ENCODE measurements at places on chromosomes 1 and 21.

DNA sequence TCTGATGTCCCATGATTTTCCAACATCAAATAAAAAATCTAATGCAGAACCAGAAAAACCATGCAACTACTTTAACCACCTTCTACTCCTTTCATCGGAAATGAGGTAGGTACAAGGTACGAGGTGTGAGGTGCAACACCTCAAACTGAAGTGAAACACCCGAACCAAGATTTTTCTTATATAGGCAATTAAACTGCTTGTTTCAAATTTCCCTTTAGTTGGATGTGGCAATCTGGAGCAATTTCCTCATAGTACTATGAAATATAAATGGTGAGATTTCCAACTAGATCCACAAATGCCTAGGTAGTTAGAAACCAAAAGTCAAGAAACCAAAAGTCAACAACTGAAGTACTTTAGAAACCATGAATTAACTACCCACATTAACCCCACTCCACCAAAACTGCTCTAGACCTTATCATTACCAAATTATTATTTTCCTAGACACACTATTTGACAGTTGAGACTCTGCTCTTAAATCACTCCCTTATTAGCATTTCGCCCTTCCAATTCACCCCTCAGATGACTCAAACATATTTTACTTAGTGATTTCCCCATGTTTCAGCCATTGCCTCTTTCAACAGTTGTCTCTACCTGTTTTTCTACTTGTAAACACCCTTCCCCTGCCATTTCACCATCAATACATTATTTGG lies 37.8 kb downstream of the FUBP1 start:
- no peak for DNase-seq

DNA sequence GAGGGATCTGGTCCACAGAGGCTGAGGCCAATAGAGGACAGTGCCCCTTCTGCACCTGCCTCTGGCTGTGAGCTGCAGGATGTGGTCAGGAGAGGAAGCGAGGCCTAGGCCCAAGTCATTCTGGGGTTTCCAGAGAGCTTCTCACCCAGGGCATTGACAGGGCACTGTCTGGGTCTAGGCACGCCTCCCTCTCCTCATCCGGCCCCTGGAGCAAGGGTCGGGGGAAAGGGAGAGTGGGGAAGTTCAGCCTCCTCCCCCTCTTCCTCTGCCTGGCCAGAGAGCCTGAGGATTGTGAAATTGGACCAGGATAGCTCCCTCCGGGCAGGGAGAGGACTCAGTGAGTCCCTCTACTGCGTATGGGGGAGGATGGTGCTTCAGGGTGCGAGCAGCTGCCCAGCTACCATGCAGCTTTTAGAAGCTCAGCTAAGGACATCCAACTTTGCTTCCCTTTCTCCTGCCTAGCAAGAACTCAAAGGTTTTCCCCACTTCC lies 6.3 kb upstream of the INAVA start:
- no peak for DNase-seq

DNA sequence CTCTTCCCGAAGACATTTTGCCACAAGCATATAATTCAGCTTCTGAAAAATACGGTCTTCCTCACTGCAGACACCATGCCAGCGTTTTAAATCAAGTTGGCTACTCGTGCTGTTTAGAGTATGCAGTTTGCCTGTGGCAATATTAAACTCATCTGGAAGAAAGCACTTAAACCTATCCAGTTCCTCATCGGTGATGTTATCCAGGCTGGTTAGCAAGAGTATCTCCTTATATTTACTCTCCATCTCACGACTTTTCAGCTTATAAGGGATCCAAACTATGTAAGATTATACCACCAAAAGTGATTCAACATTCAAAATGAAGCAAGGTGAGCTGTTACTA lies 9.7 kb upstream of the IFI16 start:
- DNase-seq = no peak

GRCh38 chr1:180155182-180155682 lies 563 bp downstream of the QSOX1 start:
- DNase-seq = no peak

- no peak for DNase-seq
Measured at GRCh38 chr1:63928186-63929105, 154.6 kb downstream of the ROR1 start.

DNA sequence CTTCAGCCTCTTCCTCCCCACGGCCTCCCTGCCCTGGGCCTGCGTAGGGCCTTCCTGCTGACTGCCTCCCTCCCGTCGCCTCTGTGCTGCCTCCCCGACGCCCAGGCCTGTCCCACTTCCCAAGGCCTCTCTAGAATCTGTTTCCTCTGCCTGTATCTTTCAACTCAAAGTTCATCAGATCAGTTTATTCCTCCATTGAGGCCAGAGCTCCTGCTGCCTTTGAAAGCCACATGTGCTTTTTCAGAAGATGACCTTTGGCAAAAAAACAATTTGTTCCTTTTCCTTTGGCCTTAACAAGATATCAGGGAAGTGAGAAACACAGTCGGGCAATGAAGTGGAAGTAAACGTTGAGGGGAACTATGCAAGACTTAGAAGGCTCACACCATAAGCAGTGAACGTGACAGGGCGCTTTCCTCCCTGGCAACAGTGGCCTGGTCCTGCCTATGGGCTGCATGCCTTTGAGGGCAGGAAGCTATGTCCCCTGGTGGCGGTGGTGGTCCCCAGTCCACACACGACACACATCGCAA lies 85.9 kb downstream of the PSMG1 start:
- DNase-seq = no peak

DNA sequence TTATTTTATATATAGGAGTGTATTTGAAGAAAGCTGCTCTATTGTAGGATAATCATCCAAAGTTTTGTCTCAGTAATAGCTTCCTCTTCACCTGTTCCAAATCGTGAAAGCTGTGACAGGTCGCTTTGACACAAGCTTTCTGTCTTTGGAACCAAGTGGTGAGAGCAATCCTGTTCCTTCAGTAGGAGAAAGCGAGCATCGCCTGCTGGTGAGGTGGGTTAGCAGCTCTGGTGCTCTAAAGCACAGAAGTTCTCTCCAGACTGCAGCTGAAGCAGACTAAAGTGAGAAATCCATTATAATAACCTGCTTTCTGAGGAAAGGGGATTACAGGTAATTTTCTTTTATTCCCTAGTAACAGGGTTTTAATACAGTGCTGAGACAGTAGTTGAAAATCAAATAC lies 803.8 kb downstream of the ADGRL2 start:
- DNase-seq = no peak

DNA sequence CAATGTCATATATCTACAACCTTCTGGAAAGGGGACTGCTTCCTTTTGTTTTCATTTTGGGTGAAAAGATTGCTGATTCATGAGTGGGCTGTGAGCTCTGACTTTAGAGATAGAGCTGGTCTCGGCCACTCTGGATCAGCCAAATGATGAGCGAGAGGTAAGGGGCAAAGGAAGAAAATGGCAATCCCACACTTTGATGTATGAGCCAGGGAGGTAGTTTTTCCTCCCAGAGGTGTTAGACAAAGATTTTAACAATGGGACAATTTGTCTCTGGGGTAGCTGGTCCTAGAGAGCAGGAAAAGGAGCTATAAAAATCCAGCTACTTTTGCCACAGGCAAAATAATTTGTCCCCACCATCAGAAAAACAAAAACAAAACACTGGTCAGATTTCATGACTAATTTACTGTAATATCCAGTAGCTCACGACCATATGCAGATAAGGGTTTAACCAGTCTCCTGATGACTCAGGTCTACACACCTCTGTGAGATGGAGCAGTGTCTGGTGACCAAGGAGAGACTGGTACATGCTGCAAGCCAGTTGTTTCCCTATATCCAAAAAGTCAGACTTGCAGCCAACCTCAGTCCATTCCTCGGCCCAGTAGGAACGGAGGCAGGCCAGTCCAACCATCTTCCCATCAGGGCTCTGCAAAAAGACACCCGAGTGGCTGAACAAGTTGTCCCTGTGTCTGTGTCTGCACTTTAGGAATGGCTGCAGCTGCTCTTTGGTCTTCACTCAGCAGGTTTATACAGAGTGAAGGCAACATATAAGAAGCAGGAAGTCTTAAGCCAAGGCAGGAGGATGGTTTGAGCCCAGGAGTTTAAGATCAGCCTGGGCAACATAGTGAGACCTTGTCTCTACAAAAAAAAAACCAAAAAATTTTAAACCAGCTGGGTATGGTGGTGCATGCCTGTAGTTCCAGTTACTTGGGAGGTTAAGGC lies 29.2 kb downstream of the DNASE2B start:
- no peak for DNase-seq

DNA sequence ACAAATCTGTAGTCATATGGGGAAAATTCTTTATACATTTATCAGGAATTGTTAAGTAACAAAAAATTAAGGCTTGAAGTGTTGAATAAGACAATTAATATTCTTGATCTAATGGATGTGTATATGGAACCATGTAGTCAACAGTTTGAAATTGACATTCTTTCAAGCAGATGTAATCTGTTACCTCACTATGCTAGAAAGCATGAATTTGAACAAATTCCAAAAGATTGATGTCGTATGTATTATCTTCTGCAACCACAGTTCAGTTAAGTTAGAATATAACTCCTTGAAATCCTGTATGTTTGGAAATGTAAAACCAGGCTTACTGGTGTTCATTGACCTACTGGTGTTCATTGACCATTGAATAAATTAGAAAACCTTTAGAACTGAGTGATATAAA lies 16.1 kb downstream of the CCDC18 start:
- DNase-seq = no peak

- DNase-seq = no peak
Measured at GRCh38 chr1:221794079-221794670, 52.3 kb upstream of the DUSP10 start.

- no peak for DNase-seq
Measured at GRCh38 chr21:35354078-35354477, 305.0 kb upstream of the RUNX1 start.

DNA sequence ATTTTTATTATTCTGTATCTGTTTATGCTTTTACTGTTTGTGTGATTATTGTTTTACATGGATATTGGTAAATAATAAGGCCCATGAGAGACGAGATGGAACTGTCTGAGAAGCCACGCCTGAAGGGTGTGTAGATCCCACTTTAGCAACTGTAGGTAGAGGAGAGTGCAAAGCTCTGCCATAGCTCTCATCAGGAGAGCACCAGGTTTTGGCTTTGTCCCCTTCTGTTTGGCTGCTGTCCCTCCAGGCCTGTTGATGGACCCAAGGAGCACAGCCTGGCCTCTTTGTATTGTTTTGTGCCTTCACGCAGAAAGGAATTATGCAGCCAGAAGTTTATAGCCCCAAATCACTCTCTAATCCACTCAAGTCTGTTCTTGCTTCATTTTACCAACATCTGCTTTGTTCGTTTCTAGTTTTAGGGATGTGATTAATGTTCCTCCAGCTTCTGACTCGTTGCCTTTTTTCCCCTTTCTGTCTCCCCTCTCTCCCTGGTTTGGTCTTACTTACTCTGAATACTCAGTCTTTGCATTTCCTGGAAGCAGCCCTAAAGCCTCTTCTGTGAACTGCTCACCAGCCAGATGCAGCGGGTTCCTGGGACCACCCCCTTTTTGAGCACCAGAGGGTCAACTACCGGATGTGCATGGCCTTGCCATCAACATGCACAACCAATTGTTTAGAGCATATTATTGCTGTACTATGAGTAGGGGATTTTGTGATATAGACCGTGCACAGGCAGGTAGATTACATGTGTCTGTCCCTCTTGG lies 127.3 kb downstream of the HHAT start:
- DNase-seq = no peak

- DNase-seq = no peak
Measured at GRCh38 chr1:87894062-87894461, 565.4 kb downstream of the LMO4 start.

- no peak for DNase-seq
Measured at GRCh38 chr1:29744684-29745490, 508.6 kb downstream of the PTPRU start.

- no peak for DNase-seq
Measured at GRCh38 chr1:59062743-59063142, 234.2 kb upstream of the FGGY start.

GRCh38 chr1:65072845-65073244 lies 75.2 kb upstream of the AK4 start:
- no peak for DNase-seq

GRCh38 chr1:228120857-228121489 lies 11.9 kb upstream of the MRPL55 start:
- DNase-seq = no peak

- no peak for DNase-seq
Measured at GRCh38 chr1:71393301-71393700, 312.5 kb upstream of the ZRANB2 start.

DNA sequence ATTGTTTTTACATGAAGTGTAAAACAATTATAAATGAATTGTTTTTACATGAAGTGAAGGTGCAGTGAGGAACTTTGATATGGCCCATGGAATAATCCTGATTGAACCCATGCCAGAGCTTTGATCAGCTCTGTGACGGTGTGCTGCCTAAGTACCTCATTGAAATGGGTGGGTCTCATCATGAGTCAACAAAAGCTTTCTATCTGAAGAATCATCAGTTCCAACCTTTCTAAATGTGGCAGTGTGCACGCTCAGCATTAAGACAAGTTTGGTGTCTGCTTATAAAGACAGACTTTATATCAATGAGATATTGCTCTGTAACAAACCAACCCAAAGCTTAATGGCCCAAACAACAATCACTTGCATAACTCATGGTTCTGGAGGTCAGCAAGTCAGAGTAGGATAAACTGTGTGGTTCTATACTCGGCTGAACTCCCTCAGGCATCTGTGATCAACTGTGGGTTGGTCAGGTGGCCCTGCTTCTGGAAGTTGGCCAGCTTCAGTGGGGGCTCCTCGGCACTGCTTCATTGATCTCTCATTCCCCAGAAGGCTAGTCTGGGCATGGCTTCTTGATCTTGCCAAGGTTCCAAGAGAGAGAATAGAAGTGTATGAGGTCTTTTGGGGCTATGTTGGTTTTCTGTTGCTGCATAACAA lies 258.0 kb downstream of the LTN1 start:
- DNase-seq = no peak

DNA sequence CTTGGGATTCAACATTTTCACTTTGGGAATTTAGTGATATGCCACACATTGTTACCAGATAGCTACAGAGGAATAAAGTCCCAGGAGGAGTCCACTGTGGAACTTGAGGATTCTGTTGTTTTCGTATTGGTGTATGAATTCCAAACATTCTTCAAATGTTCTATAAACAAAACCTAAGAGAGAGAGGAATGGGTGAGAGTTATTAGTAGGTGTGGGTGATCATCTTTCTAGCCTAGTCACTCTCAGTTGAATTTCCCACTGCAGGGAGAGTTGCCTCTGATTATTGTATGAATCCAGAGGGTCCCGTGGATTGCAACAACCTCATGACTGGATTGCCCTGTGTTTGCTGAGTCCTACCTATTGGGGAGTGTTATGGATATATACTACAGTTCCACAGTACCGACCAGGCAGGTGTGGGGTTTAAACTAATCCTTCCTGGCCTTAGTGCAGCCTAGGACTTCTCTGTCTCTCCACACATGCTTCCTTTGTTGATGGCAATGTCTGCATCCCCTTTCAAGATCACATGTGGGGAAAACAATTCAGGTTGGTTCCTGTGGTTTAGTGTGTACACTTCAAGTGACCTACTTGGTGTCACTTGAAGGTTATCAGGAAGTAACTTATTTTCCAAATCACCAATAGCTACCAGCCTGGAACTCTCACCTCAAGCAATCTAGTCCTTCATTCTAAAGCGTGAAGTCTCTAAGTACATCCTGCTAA lies 91.8 kb downstream of the ADCY10 start:
- no peak for DNase-seq

- DNase-seq = no peak
Measured at GRCh38 chr1:228265167-228265566, 57.3 kb downstream of the OBSCN start.

- no peak for DNase-seq
Measured at GRCh38 chr1:17356387-17357026, 15.5 kb upstream of the PADI6 start.

- DNase-seq = no peak
Measured at GRCh38 chr1:24049733-24050132, 62.2 kb downstream of the MYOM3 start.
